ENCODE measurements at places on chromosomes 1 and 21.

- no peak for DNase-seq
Observed at GRCh38 chr1:146007489-146008133, 11.2 kb upstream of the TXNIP start.

DNA sequence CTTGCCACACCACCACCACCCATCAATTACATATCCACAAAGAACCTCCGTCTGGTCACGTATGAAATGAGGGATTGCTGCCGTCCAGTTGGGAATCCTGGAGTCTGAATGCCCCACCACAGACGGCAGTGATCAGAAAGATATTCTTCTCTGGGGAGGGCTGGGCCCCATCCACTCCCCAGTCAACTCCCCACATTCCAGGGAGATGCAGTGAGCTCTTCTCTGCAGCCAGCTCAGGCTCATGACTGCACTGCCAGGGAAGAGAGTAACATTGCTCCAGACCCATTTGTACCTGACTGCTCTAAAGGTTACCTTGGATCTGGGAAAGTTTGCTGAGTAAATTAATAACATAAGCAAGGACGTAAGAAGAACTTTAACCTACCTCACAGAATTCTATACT, 18.3 kb downstream of the DEGS1 start:
- DNase-seq = no peak

GRCh38 chr1:158115126-158115525, 65.6 kb upstream of the CD1D start:
- no peak for DNase-seq

DNA sequence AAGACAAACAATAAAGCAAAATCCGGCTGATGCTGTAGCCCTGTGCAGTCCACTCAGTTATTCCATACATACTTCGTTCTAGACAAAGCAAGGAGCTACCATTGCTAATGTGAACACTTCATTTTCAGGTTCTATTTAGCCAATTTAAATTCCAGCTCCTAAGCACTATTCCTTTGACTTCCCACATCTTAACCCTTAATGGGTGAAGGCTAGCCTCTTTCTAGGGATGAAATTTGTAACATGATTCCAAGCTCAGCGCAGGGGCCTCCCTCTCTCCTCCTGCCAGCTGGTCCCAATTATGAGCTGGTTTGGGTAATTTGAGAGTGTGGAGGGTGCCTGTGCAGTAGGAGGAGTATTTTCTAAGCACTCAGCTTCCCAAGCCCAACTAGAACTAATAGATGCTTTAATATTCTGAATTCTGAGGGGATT, 53.9 kb upstream of the PTGFRN start:
- DNase-seq = no peak

DNA sequence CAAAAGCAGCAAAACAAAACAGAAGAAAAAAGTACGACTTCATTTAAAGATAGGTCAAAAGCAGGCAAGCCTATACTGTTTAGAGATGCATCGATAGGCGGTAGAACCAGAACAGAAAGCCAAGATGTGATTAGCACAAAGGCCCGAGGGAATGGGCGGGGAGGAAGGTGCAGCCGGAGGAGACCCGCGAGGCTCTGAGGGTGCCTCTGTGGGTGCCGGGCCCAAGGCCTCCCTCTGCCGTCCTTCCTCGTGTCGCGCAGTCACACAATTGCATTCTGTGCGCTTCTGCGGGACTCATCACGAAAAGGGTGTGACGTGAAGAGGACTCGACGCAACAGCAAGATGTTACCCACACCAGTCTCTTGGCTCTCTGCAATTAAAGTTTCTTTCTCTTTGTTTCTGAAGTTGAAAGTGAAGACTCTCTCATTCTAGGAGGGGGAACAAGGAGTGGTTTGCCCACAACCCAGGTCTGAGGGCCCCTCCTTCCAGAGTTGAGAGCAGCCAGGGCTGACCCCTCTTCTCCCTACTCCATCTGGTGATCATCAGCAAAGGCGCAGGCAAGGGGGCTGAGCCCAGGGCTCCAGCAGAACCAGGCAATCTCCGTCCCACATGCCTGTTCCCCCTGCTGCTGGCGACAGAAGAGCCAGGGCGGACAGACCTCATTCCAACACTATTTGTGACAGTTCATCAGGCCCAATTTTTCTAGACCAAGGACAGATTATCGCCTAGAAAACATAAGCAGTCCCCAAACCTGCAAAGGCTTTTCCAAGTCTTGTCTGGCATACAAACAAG, 41.0 kb downstream of the NPHP4 start:
- DNase-seq = no peak

DNA sequence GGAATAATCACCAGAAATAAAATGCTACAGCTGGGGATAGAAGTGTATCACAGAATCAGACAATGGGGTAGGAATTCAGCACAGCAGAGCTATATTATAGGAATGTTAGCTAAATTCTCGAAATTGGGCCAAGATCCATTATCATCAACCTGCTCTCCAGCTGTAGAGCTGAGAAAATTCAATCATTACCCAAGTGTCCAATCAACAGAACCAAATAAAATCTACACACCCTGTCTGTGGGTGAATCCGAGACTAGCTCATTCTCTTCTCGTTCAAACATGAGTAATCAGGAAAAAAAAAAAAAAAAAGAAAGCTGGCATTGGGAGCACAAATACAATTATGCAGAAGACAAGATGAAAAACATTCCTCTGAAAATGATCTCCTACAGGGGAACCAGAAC, 119.2 kb downstream of the CDC7 start:
- no peak for DNase-seq

GRCh38 chr1:106637566-106637965, 418.9 kb upstream of the PRMT6 start:
- no peak for DNase-seq

- DNase-seq = no peak
Observed at GRCh38 chr1:91730801-91731732, 154.9 kb downstream of the TGFBR3 start.

Measured in HS-27A (cell line).